ENCODE measurements at places on chromosomes 1 and 21. TPM values are rescaled to one million over a fixed set of nuclear protein-coding genes. Genes with fewer than 3 reads are reported as not detected.

Gene REG4
- not detected for total RNA-seq

Gene NBPF10
- 0.49 TPM for total RNA-seq

Gene SHE
- total RNA-seq = not detected

Gene LCE2A
- total RNA-seq = not detected

Gene LCE3D
- not detected for total RNA-seq

Gene LINGO4
- not detected for total RNA-seq

Gene DCDC2B
- total RNA-seq = not detected

Gene CLDN14
- not detected for total RNA-seq

- no peak for DNase-seq
Observed at GRCh38 chr1:63640633-63641567, 47.7 kb downstream of the PGM1 start.

- DNase-seq = no peak
Observed at GRCh38 chr21:38349111-38349746, 92.4 kb downstream of the KCNJ15 start.

DNA sequence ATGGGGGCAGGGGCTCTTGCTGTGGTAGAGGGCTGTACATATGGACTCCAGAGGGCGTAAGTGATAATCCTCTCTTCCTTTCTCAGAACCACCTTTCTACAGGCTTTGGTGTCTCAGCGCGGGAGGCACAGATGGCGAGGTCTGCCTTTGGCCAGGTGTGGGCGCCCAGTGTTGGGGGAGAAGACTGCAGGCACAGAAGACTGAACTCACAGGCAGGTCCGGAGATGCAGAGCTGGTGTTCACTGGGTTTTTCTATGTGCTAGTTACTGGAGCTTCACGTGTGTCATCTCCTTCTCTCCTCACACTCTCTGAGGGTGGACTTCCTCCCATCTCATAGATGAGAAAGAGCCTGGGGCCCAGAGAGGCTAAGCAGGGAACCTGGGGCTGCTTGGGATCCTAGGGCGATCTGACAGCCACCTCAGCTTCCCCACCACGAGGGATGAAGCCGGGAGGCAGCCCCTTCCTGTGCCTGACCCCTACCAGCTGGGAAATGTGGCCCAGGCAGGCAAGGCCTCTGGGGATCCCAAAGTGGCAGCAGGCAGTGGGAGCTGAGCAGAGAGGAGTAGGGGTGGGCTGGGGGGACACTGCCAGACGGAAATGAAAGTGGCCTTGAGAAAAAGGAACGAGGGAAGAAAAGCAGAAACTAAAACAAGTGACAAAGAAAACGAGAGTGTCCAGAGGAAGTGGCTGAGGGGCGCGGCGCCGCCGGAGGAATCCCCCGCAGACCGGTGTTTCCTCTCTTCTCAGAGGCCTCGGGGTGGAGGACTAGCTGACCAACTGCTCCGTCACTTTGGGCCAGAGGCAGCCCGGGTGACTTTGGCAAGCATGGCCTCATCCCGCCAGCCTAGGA lies 191.6 kb downstream of the HIVEP3 start:
- no peak for DNase-seq

DNA sequence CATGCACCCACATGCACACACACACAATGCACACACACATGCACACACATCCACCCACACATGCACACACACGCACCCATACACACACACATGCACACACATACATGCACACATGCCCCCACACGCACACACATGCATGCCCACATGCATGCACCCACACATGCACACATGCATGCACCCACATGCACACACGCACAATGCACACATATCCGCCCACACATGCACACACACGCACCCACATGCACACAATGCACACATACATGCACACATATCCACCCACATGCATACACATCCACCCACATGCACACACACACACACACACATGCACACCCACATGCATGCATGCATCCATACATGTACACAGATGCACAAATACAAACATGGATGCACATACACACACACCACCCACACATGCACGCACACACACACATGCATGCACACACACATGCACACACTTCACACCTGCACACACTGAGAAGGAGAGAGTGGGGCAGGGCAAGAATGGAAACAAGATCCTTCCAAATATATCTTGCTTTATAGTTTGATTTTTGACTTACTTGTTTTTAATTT lies 123.2 kb downstream of the NPHP4 start:
- no peak for DNase-seq

- peak; percentile 89 for DNase-seq
Observed at GRCh38 chr1:41479000-41479807, 5.3 kb downstream of the EDN2 start.

- DNase-seq = no peak
Observed at GRCh38 chr1:20685099-20685662, 24.0 kb upstream of the DDOST start.

DNA sequence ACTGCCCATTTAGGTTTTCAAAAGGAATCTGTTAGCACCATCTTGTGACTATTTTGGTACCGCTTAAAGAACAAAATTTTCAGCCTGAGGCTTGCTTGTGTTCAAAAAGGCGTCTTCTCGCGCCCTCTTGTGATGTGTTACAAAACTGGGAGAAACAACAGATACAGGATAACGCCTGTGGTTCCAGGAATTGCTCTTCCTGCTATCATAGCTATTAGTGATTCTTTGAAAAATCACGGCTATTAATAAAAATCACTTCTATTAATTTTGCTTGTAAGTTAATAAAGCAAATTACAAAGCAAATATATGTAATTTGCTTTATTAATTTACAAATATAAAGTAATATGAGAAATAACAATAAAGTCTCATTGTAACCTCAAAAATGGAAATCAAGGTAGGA lies 82.2 kb upstream of the ABCD3 start:
- DNase-seq = peak; percentile 56

- DNase-seq = no peak
Observed at GRCh38 chr21:46374761-46375389, 50.9 kb downstream of the PCNT start.

- DNase-seq = peak; percentile 72
Observed at GRCh38 chr1:235882816-235883215, 16.1 kb upstream of the LYST start.

DNA sequence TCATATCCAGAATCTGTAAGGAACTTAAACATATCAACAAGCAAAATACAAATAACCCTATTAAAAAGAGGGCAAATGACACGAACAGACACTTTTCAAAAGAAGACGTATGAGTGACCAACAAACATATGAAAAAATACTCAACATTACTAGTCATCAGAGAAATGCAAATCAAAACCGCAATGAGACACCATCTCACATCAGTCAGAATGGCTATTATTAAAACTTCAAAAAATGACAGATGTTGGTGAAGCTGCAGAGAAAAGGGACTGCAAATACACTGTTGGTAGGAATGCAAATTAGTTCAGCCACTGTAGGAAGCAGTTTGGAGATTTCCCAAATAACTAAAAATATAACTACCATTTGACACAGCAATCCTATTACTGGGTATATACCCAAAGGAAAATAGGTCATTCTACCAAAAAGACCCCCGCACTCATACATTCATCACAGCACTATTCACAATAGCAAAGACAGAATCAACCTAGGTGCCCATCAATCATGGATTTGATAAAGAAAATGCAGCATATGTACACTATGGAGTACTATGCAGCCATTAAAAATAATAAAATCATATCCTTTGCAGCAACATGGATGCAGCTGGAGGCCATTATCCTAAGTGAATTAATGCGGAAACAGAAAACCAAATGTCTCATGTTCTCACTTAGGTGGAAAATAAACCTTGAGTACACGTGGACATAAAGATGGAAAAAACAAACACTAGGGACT lies 230.1 kb upstream of the RAB4A start:
- DNase-seq = no peak

DNA sequence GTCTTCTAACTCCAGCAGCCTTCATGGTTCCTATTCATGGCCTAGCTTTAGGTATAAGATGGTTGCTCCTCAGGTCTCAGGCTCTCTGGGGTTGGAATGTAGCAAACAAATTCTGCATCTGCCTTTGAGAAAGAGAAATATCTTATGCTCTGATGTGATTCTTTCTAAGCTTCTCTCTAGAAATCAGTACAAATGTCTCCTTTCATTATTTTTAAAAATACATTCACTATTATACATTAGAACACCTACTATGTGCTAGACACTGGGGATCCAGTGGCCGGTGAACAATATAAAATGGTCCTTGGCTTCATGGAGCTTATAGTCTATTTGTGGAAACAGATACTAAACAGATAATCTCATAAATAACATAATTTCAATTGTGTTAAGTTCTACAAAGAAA lies 16.1 kb upstream of the TMEM39B start:
- no peak for DNase-seq

GRCh38 chr1:205449750-205450443 lies 5.9 kb downstream of the BLACAT1 start:
- peak; percentile 62 for DNase-seq

- DNase-seq = no peak
Observed at GRCh38 chr1:21219674-21220073, 43.0 kb upstream of the EIF4G3 start.

- no peak for DNase-seq
Observed at GRCh38 chr21:43198376-43198775, 29.6 kb downstream of the CRYAA start.

DNA sequence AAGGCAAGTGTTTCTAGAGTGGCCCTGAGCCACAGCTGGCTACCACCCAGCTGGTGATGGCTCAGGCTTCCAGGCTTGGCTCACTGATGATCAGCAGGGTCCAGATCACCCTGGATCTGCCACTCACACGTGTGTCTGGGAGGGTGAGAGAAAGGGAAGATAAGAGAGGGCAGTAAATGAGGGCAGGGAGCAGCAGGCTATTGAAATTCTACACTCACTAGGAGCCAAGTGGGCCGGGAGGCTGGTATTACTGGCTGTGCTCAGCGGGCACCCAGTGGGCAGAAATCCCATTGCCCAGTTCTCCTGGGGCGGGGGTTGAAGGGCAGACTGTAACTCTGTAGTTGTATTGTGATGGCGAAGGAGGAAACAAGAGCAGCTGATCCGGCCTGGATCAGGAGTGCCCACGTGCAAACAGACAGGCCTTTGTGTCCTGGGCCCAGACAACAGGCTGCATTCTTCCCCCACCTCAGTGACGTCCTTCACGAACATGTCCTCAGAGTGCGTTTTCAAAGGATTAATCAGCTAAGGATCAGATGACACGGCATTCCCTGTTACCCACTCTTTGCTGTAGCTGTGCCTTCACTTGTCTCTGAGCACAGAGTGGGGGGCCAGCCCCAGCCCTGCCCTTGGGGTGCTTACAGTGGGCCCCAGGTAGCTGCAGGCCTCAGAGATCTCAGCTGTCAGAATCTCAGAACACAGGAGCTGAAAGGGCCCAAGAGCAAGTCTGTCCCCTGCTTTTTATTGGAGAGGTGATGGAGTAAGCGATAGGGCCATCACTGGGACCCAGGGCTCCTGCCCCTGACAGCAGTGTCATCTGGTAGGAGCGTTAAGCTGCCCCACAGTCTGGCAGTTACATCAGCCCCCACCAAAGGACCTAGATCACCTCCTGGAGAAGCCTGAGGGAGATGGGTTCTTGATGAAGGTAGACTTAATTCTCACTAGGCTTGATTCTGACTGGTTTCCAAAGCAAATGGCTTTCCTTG lies 60.5 kb downstream of the ATP1A1 start:
- DNase-seq = peak; percentile 45

DNA sequence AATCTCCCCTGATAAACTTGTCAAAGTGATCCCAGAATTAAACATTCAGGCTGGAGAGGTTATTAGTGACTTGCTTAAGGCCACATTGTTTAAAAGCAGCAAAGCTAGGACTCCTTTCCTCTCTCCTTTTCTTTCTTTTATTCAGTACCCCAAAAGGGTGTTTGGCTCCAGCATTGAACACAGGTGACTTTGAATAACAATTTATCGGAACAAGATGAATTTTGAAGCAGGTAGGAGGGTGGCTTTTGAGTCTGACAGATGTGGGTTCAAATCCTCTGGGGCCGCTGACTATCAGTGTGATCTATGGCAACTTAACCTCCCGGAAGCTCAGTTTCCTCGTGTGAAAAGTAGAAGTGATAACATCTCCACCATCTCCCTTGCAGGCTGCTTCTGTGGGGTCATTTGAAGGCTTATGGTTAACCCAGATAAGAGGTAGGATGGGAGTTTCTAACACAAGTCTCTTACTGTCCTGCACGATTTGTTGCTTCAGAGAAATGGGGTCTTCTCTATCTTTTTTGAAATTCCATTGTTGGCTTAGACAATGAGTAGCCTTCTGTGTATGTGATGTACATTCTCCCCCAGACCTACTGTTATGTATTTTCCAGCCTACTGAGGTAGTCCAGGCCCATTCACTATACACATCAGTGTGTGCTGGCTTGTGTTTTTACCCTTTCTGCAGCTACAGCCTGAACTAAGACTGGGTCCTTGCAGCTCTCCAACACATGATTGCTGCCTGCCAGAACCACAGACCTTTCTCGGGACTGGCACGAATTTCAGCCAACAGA lies 29.0 kb downstream of the JUN start:
- DNase-seq = no peak

- peak; percentile 31 for DNase-seq
Observed at GRCh38 chr1:17630048-17630830, 90.7 kb downstream of the ARHGEF10L start.

DNA sequence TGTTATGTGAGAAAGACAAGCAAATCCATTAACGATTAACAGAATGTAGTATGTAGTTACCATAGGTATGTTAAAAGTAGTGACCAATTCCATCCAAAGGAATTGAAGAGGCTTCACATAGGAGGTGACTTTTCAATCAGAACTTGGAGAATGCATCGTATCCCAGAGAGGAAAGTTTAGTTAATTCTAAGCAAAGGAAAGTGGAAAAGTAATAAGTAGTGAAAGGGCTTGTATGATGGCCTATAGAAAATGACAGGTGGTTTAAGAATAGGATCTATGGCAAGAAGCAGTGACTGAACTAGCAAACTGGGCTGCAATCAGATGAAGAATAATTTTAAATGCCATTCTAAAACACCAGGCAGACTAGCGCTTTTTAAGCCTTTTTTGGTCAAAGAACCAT lies 16.6 kb downstream of the SCMH1 start:
- DNase-seq = no peak

- DNase-seq = no peak
Observed at GRCh38 chr1:94678202-94678848, 136.8 kb upstream of the F3 start.

GRCh38 chr1:205917466-205918238 lies 25.6 kb downstream of the SLC26A9 start:
- DNase-seq = no peak

DNA sequence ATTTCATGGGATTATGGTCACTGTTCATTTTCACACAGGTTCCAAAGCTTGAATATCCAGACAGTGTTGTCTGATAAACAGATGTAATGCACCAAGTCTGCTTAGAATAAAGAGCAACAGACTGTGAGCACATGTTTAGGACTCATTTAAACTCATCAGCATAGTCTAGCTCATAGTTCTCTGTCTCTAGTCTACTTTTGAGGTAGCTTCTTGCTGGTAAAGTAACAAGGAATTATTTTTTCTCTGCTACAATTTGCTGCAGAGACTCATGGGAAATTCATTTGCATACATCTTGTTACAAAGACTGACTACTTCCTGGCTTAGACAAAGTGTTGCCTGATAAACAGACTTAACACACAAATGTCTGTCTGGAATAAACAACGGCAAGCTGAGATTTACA lies 187.2 kb downstream of the NFIA start:
- DNase-seq = no peak

DNA sequence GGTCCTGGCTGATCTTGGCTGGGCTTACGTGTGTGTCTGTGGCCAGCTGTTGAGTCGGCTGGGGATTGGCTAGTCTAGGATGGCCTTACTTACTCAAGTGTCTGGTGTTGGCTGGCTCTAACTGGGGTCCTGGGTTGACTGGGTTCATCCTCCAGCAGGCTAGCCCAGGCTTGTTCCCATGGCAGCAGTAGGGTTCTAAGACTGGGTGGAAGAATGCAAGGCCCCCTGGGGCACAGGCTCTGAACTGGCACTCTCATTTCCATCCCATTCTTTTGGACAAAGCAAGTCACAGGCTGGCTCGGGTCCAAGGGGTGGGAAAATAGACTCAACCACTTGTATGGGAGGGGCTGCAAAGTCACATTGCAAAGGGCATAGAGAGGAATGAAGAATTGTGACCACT lies 7.9 kb upstream of the OPRD1 start:
- no peak for DNase-seq
